Fibroblast of skin of right quadriceps (primary cell): ENCODE measurements at places on chromosomes 11 and 22.

GRCh38 chr22:44326491-44326885 is 13.7 kb upstream of the SHISAL1 start:
- DNase-seq, result no peak

GRCh38 chr11:3195251-3196160 is 23.1 kb downstream of the MRGPRG start:
- peak; percentile 11 for DNase-seq

GRCh38 chr22:49662681-49663080 is 165.0 kb downstream of the BRD1 start:
- DNase-seq, result no peak

- no peak for DNase-seq
Measured at GRCh38 chr11:117872420-117872961, 4.0 kb downstream of the FXYD6 start.

GRCh38 chr11:22342211-22343031 is 4.2 kb downstream of the SLC17A6 start:
- no peak for DNase-seq

DNA sequence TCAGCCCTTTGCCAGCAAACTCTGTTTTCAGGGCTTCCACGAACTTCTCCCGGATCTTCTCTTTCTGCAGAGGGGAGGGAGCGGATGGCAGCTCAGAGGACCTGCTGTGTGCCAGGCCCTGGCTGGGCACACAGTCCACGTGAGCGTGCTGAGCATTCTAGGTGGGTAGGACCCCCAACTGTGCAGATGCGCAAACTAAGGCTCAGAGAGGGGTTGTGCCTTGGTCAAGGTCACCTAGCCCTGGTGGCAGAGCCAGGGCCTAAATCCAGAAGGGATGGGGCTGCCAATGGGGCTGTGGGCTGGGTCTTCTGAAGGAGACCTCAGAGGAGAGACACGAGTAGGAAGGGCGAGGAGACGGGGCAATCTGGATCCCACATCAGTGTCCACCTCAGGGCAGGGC is 10.8 kb downstream of the PMM1 start:
- no peak for DNase-seq

DNA sequence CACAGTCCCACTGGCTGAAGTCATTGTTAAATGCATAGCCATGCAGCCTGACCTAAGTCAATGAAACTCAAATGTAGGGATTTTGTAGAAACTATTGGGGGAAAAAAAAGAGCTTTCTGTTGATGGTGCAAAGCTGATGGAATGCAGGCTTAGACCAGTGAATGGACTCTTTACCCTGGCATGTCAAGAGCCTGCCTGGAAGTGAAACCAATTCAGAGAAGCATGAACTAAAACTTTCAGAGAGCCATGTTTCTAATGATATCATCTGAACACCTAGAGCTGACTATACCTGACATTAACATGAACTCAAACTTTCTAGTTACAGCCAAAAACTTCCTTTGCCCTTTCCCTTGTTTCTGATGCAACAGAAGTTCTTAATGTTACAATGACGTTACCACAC is 89.0 kb downstream of the APIP start:
- DNase-seq, result no peak

- DNase-seq, result no peak
Measured at GRCh38 chr11:73143126-73143838, 1.2 kb upstream of the FCHSD2 start.

- no peak for DNase-seq
Measured at GRCh38 chr22:47032091-47032943, 269.9 kb downstream of the TBC1D22A start.

GRCh38 chr11:118142809-118143208 is 9.8 kb downstream of the SCN4B start:
- DNase-seq, result no peak

DNA sequence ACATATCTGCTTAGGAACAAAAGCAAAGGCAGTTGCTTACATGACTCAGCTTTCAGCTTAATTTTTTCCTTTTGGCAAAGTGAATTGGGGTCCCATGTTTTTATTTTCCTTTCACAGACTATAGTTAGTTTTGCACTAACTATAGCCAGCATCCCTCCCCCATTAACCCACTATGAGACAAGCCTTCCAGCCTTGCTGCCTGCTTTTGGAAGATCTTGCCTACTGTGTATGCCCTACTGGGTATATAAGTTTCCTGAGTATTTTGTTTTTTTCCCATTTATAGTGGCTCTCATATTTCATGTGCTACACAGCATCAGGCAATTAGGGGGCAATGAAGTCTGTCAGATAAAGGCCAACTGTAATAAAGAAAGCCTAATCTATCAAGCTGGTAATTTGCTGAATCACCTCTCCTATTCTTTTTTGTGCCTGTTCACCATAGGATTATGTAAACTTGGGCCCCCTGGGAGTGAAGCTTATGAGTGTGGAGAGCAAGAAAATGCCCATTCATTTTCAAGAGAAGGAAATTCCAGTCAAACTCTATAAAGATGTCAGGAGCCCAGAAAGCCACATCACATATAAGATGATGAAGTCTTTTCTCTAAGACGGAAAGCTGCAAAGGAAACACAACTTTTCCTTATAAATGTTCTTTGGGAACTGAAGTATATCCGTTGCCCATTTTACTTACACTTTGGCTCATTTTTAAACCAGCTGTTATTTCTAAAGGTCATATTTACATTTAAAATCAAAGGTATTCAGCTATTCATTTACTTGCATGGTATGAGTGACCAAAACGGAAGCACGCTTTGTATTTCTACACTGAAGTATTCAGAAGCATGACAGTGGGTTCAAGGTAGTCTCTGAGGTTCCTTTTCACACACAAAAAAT is 64.0 kb downstream of the CCDC83 start:
- peak; percentile 48 for DNase-seq
